ENCODE measurements at places on chromosomes 2 and 18.

DNA sequence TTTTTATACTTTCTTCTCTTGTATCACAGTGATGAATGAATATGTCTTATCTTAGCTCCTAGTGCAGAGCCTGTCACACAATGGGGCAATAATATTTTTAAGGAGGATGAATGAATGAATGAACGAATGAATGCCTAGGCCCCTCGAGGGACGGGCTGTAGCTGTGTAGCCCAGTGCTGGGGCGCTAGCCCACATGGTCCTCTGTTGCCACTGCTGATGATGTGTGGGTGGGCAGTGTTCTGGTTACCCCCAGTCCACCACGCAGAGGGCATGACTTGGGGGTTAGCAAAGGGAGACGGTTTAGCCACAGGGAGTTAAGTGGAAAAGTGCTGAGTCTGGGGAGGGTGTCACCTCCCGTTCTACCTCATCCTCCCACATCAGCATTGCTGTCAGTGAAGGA, 134.2 kb downstream of the SMAD7 start:
- DNase-seq: no peak

DNA sequence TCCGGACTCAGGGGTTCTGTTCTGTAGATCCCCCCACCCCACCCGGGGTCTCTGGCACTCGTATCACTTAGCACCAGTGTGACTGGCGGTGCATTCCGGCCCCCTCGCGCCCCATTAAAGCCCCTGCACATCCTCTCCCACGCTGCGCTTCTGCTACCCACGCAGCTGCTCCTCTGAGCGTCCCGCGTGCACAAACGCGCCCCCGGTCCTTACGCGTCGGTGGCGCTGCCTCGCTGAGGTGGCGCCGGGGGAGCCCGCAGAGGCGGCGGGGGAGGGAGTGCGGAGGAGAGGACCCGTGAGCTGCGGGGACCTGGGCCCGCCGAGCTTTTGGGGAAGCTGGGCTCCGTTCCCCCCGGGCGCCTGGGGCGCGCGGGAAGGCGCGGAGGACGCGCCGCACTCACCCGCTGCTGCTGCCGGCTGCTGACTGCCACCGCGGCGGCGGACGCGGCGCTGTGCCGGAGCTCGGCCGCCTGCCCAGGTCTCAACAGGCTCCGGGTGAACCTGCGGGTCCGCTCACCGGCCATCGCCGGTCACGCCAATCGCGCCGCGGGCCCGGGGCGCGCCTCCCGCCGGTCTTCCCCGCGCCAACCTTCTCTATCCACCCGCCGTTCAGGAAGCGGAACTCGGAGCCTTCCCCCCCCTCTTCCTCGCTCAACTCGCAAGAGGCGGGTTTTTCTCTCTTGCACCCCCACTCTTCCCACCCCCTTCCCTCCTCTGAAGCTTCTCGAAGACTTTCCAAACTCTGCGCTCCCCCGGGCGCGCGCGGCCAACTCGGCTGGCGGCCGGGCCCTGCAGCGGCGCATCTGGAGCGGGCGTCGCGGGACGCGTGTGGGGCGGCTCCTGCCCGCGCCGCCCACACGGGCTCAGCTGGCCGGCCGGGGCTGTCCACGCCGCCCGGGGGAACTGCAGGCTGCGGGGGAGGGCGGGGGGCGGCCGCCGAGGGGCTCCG, at the start of gene DOCK10:
Gene DOCK10, minus strand, starts transcription at position 618 of the 949 bp plus-strand sequence. Its CDS starts 94 bp downstream, at position 524.
- DNase-seq: peak; percentile 24

DNA sequence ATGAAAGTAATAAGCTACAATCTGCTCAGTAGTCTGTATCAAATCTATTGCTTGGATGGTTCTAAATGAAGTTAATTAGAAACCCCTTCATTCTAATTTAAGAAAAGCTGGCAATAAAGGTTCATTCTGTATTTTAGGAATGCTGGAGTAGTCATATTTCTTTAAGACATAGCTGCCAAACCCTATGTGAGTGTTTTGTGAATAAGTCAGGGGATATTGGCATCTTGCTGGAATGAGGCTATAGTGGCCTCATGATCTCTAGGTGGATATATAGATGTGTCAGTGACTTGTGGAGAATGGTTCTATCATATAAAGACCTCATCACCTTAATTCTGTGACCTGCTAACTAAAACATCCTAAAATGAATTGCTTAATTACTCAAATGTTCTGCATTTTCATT, 196.3 kb downstream of the PDE1A start:
- no peak for DNase-seq

DNA sequence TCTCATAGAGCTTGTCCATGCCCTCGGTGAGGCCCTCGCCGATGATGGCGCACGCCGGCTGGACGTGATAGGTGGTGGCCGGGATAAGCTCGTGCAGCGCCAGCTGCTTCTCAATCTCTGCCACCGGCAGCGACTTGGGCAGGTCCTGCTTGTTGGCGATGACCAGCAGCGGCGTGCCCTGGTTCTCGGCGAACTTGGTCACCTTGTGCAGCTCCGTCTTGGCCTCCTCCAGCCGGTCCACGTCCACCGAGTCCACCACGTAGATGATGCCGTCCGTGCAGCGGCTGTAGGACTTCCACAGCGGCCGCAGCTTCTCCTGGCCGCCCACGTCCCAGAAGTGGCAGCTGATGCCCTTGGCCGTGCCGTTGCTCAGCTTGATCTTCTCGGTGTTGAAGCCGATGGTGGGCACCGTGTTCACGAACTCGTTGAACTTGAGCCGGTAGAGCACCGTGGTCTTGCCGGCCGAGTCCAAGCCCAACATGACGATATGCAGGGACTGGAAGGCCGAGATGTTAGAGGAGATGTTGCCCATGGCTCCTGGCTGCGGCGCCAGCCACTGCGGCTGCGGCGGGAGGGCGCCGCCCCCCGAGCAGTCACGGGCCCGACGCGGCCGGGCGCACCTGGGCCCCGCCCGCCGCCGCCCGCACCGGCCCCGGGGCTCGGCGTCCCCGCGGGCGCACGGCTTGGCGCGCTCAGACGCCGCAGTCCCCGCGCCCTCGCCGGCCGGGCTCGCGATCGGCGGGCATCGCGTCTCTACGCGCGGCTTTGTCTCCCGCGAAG, 636 bp downstream of the ARL4C start:
- DNase-seq: peak; percentile 58

DNA sequence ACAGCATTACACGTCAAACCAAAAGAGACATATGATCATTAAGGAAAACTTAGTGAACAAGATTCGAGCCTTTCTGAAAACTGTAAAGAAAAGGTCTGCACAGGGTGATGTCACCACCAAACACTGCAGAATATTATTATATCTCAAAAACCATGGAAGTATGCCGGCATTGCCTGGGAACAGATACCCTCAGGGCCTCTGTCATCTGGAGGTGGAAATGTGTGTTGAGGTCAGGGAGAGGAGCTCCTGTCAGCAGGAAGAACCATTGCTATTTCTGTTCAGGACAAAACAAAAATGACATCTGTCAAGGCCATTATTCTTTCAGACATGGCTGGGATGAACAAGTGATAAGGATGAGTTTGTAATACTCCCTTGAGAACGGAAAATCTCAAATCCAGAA, 365.9 kb upstream of the TRIB2 start:
- DNase-seq: peak; percentile 49

DNA sequence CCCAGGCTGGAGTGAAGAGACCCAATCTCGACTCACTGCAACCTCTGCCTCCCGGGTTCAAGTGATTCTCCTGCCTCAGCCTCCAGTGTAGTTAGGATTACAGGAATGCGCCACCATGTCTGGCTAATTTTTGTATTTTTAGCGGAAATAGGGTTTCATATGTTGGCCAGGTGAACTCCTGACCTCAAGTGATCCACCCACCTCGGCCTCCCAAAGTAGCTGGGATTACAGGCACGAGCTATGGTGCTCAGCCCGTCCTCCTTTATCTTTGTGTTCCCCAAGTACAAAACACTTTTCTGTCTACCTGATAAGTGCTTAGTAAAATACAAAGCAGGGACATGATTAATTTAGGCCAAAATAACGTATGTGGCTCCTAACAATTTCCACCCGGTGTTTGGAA, 91.2 kb upstream of the STK17B start:
- DNase-seq: no peak

GRCh38 chr2:217658806-217659205, 344.0 kb downstream of the TNS1 start:
- no peak for DNase-seq

GRCh38 chr2:16079637-16080036, 139.3 kb downstream of the MYCN start:
- no peak for DNase-seq

DNA sequence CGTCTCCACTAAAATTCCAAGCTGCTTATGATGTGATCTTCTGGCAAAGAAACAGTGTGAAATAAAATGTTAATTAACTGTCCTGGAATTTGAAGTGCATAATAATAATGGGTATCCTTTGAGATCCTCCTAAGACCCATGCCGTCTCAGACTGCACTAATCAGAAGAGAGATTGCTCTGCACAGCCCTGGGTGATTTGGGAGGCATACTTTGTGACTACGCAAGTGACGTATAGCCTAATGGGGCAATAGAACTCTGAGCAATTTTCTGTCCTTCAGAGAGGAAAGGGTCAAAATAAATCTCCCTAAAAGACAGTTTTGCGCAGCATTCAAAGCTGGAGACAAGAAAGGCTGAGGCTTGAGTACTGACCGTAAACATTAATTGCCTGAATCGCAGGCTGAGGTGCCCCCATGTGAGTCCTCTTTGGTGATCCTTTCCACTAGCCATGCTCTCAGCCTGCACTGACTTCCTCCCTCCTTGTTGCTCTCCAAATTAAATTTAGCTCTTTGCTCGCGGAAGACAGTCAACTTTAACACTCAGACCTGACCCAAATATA, 76.0 kb downstream of the DPP4 start:
- DNase-seq: no peak

DNA sequence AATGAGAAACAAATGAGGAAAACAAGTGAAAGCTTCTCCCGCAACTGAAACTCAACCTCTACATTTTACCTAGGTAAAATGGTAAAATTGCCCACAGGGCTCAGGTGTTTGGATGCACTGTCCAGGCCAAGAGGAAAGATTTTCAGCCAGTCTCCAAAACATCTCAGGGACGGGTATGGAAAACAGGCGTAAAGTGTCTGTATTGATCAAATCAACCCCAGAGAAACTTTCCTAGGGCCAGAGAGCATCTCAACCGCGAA, 361 bp upstream of the HAT1 start:
- no peak for DNase-seq

DNA sequence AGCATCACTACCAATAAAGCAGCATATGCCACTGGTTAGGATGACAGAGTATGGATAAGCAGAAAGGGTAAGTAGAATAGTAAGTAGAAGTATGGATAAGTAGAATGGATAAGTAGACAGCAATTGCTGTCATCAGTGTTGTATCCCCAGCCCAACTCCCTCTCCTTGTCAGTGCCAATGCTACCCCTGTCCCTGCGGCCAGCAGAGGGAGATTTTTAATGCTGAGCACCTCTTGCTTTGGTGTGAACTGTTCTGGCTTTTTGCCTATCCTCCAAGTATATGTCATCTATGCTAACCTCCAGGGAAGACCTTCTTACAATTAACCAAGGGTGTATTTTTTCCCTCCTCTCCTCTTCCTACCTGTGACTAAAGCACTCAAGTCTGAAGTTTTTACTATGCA, 136.7 kb upstream of the SPHKAP start:
- DNase-seq: no peak

GRCh38 chr2:236341067-236341466, 76.9 kb upstream of the ASB18 start:
- DNase-seq: no peak

GRCh38 chr2:216082805-216083204, 1.1 kb downstream of the TMEM169 start:
- DNase-seq: peak; percentile 51

GRCh38 chr2:167953776-167954175, 293.6 kb downstream of the STK39 start:
- no peak for DNase-seq

DNA sequence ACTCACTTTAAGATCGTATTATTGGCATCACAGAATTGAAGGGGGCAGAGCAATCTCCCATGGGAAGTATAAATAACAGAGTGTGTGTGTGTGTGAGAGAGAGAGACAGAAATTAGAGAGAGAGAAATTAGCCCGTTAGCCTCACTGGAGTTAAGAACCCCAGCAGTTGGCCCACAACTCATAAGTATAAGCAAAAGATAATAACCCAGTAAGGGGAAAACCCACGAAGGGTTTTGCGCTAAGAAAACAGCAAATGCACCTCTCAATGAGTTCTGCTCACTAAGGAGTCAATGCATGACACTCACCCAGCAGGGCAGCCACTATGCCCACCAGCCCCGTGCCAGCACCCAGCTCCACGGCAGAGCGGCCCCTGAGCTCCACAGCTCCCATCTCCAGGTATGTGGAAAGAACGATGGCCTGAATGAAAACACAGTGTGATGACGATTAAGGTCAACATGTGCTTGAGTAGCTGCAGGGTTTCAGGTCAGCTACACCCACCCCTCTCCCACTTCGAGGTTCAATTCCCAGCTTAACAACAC, 3.6 kb downstream of the METTL21A start:
- DNase-seq: no peak

GRCh38 chr18:49510393-49511115, 23.5 kb upstream of the C18orf32 start:
- DNase-seq: peak; percentile 45

DNA sequence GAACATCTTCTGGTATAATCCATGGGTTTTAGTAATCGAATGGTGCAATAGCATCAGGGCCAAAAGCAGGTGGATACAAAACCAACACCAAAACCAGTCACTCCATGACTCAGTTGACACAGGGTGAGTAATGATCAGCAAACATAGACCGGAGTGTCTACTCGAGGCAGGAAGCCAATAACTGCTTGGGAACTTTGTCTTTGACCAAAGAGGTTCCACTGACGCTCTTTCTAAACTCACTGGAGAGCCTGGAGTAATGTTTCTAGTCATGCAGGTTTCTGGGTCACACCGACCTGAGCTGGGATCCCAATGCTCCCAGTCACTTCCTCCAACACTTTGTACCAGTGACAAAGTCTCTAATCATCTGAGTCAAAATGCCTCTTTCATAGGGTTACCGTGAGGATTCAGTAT, 30.9 kb downstream of the MREG start:
- no peak for DNase-seq

DNA sequence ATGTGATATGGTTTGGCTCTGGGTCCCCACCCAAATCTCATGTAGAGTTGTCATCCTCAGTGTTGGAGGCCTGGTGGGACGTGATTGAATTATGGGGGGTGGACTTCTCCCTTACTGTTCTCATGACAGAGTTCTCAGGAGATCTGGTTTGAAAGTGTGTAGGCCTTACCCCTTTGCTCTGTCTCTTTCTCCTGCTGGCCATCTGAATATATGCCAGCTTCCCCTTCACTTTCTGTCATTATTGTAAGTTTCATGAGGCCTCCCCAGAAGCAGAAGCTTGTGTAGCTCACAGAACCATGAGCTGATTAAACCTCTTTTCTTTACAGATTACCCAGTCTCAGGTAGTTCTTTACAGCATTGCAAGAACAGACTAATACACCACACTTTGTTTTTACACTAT, 222.3 kb downstream of the DOK6 start:
- peak; percentile 6 for DNase-seq

DNA sequence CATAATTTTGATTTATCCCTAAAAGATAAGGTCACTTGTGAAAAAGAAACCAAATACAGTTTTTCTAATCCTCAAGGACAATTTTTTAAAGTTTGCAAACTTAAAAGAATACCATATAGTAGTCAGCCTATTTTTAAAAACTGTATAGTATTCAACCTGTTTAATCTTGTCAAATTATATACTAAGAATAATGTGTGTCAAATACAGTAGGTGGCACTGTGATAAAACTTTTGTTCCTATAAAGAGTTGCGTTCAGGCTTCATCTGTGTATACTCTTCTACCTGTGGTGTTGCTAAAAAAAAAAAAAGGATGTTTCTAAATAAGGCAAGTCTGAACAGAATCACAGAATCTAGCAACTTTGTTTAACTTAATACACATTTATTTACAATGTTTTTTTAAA, 68.6 kb downstream of the CCDC138 start:
- no peak for DNase-seq

- DNase-seq: peak; percentile 44
Observed at GRCh38 chr2:134207589-134208209, 46.2 kb upstream of the MGAT5 start.

All from BE2C (cell line).